ENCODE measurements at places on chromosomes 7 and 10.

- no peak for DNase-seq
These were observed 31.5 kb downstream of the TCF7L2 start for GRCh38 chr10:112981553-112981952.

DNA sequence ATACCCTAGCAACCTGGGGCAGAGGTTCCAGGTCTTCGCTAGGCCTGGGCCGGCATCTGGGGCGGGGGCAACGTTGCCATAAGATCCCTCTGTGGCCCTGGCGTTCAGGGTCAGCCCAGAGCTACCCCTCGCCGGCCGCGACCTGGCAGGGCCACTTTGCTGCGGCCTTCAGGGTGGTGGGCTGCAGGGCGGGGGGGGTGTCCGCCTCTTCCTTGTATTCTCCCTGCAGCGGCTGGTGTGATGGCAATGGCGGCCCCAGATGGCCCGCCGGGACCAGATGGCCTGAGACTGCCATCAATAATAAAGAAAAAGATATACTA lies 539.2 kb upstream of the POT1 start:
- no peak for DNase-seq

DNA sequence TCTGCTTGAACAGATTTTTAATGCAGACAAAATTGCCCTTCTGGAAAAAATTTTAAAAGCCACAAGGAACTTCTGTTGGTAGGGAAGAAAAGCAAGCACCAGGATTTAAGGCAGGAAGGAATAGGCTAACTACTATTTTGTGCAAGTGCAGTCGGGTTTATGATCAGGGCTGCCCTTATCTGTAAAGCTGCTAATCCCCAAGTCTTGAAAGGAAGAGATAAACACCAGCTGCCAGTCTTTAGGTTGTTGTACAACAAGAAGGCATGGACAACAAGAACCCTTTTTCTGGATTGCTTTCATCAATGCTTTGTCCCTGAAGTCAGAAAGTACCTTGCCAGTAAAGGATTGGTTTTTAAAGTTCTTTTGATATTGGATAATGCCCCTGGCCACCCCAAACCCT lies 40.7 kb downstream of the RALA start:
- DNase-seq, result no peak

DNA sequence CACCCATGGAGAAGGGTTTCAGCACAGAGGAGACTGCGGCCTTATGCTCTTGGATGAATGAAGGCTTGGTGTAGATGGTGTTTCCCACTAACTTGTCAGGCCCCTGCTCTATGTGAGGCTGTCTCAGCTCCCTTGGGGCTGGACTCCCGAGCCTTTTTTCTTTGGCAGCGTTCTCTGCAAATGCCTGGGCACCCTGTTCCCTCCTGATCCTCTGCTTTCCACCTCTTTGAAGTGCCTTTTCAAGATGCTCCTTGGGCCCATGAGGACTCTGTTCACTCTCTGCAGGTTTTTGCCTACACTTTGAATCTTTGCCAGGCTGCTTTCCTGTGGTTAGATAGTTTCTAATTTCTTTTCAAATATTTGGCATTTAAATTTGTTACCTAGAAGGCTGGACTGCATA lies 6.8 kb upstream of the ACBD5 start:
- DNase-seq, result no peak

DNA sequence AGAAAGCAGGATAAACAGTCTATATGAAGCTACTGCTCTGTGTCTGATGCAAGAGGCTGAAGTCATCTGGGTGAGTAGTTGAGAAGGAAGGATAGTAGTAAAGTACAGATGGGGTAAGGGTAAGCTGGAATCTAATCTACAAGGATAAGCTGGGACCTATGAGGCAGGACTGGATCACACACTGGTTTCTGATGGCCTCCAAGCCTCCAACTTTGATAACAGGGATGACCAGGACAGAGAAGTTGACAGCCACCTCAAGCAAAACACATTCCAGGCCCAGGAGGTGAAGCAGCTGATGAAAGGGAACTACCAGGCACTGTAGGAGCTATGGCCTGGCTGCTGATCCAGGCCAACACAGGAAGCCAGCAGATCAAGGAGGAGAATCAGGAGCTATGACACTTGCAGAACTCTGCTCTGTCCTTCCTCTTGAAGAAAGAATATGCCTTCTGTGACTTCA lies 278.1 kb upstream of the TMEM229A start:
- no peak for DNase-seq

DNA sequence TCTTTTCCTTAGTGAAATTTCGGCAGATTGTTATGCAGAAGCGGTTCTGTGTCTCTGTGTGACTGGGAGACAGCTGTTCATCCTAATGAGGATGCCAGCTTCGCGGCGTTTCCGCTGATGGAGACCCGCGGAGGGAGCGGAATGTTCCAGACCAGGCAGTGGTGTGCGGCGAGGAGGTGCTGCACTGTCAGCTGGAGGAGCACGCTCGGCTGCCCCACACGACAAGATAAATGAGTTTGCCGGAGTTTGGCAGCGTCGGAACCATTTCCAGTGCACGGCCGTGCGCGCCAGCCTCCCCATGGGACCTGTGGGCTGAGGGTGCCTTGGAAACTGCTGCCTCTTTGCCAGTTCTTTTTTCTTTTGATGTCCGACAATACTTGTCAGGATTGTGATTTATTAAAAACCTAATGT lies 64.6 kb downstream of the WDR37 start:
- no peak for DNase-seq

DNA sequence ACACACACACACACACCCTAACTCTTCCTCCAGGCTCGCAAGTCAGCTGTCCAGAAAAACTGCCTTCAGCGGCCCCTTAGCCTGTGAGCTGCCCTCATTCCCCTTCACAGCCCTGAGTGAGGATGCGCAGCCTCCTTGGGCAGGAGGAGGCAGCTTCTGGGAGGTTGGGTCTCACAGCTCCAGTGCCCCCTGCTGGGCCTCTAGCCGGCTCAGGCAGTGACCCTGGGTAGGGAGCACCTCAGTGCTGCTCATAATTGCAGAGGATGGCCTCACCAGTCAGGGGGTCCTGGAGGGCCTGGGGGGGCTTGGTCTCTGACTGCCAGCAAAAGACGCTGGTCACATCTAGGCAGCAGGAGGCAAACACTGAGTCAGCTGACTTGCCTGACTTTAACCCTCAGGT lies 43.7 kb downstream of the ZNF273 start:
- peak; percentile 53 for DNase-seq

GRCh38 chr10:102322914-102323313 lies 72.6 kb upstream of the NFKB2 start:
- no peak for DNase-seq

GRCh38 chr7:5635461-5636445 lies 145.7 kb downstream of the RNF216 start:
- DNase-seq, result no peak

GRCh38 chr10:93385345-93385744 lies 96.8 kb downstream of the MYOF start:
- no peak for DNase-seq

DNA sequence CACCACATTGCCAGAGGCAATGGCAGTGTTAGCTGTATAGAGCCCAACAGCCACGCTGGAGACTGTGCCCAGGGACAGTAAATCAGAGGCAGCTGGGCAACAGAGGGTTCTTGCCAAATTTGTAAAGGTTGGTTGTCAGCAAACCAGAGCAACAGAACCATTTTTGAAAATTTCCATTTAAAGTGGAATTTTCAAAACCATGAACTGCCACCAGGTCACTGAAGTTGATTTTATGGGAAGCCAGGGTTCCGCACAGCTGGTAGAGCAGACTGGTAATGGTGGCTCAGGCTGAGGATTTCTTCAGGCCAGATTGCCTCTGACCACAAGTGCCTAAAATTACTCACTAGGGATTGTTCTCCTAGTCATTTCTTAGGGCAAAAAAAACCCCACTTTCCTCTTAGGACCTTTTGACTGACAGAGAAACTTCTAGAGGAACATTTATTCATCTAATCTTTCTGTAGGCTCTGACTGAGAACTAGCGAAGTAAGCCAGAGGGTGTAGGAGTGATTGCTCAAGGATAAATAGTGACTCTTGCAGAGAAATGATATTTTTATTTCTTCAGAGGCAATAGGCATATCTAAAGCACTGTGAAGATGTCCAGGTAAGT lies 342.4 kb downstream of the BBS9 start:
- DNase-seq, result no peak

DNA sequence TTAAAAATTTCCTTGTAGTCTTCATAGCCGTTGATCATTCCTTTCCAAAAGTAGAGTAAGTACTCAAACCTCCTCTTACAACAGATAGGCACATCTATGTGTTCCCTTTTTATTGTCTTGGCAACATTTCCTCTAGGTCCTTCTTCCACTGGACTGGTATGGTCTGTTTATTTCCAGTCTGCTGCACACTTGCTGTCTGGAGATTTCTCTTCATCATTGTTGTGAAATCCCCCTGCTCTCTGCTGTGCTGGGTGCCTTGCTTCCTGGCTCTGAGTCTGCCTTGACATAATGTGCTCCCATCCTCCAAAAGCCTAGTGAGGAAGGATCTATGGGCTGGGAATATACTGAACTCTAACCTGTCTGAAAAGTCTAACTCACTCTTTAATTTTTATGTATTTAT lies 545.3 kb upstream of the VSTM2A start:
- no peak for DNase-seq

- DNase-seq, result no peak
These were observed 509.0 kb upstream of the PODXL start for GRCh38 chr7:132065193-132065988.

DNA sequence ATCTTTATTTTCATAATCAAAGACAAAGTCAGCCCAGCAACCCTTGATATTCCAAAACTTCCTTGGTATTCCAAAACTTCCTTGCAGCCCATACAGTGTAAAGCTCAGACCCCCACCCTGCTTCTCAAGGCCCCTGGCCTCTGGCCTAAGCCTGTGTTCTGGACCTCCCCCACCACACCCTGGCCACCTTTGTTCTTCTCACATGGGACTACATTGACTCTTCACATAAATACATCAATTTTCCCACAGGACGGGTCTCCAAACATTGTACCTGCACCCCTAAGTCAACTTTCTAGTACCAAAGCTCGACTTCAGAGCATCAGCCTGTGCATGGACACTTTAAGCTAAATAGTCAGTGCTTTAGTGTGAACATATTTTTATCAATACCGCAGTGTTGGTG lies 40.7 kb downstream of the DRGX start:
- DNase-seq, result no peak

DNA sequence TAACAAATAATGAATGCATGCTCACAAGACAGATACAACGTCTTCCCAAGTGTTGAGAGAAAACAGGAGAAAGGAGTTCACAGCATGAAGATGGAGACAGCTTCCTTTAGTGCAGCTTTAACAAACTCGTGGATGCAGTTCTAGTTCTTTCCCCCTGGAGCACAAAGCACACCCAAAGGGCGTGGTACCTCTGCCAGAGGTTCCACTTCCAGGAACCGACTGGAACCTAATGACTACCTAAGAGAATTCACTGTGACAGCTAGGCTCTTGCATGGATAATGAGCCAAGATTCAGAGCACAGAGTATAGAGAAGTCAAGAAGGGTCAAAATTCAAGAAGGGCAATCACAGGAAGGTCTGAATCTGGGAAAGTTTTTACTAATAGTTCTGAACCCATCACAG lies 673.2 kb downstream of the XPNPEP1 start:
- DNase-seq, result no peak

- DNase-seq, result no peak
These were observed 8.0 kb downstream of the COL17A1 start for GRCh38 chr10:104077663-104078151.

GRCh38 chr7:50782375-50783208 lies at the start of gene GRB10:
TSS of gene GRB10 (minus strand) at chr7:50782896. CDS start at chr7:50732322, 50,574 bp downstream.
- DNase-seq, result peak; percentile 84

DNA sequence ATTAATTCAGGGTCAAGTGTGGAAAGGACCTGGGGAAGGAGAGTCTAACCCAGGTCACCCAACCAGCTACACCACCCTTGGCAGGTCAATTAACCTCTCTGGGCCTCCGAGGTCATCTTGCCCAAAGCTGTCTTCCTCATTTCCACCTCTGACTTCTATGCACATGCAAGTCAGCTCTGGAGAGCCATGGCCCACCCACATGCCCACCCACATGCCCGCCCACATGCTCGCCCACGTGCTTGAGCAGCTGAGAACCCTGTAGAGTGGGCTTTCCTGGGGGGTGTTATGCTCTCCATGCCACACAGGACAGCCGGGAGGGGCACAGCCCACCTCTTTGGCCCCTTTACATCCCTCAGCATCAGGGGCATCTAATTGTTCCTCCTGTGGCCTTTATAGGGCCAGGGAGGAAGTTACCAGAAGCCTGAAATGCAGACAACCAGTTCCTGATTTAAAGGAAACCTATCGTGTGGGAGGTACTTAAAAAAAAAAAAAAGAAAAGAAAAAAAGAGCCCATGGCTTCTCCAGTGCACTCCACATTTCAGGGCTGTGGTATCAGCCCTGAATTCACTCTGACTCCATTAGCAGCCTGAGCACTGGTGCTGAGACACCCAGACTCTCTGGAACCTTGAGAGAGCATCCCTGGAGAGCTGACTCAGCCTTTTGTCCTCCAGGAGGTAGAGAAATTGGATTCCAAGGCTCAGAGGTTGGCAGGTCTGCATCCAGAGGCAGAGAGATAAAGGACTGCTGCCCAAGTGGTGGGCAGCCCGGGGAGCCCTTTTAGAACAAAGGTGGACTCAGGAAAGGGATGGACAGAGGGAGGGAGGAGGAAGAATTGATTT lies 176.2 kb upstream of the ZMIZ1 start:
- no peak for DNase-seq

GRCh38 chr7:85052056-85052737 lies 134.7 kb downstream of the SEMA3D start:
- DNase-seq, result no peak

DNA sequence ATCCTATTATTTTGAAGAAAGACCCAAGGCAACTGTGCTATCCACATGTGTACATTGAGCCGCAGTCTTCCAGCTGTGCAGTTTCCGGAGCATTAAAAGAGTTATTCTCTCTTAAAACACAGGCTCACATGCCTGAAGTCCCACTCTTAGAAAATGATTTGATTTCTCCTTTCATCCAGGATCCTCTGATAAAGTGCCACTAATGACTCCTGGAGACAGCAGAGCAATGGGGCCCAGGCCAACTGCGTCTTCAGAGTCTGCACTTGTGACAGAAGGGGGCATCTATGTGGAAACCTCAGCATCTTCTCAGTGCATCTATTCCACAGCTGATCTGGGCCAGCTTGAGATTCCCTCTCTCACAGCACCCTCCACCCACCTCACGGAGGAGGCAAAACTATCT lies 482.1 kb upstream of the AKR1E2 start:
- no peak for DNase-seq

- peak; percentile 68 for DNase-seq
These were observed 7.8 kb upstream of the TBX20 start for GRCh38 chr7:35261476-35262285.

All from neural progenitor cell (in vitro differentiated cells).